CD4-positive, alpha-beta T cell (primary cell): ENCODE measurements at places on chromosomes 7 and 10.

GRCh38 chr10:114538181-114538906, 119.7 kb downstream of the ABLIM1 start:
- DNase-seq = peak; percentile 80

- no peak for DNase-seq
Measured at GRCh38 chr7:157323401-157323800, 13.4 kb upstream of the DNAJB6 start.

DNA sequence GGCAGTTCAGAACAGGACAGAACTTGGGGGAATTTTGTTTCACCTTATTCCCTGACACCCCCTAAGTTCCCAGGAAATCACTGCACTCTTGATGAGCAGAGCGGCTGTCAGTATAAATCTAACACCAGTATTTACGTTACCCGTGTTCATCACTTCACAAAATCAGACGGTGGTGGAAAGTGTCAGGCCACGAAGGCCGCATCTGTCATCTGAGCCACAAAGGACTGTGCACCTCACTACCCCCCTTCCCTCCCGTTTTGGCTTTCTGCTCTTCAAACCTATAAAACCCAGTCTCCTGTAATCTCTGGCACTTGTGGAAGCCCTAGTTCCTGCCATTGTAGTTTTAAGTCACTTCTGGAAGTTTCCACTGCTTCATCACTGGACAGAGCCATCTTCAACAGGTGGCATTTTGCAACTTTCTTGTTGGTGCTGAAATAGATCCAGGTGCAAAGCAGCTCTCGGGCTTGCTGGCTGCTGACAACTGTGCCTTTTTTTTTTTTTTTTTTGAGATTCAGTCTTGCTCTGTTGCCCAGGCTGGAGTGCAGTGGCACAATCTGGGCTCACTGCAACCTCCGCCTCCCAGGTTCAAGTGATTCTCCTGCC, 9.5 kb downstream of the ZFAND2A start:
- no peak for DNase-seq

- DNase-seq = no peak
Measured at GRCh38 chr10:80890146-80890545, 352.4 kb downstream of the SH2D4B start.

- DNase-seq = no peak
Measured at GRCh38 chr10:74645692-74646091, 180.7 kb upstream of the KAT6B start.

DNA sequence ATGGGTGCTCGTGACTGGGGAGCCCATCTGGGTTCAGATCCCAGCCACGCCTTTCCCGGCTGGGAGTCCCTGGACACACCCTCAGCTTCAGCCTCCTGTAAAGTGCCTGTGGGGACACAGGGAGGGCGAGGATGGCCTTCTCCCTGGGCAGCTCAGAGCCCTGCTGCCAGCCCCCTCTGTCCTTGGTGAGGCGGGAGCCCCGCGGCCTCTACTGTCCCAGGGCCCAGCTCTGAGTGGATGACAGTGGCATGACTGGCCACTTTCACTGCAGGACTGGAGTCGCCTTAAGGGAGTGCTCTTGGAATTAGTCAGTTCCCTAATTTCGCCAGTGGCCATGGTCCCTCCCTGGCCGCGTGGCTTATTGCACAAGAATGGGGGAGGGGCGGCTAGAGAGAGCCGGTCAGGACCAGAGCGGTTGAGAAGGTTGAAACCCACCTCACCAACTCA, 4.6 kb downstream of the BRI3 start:
- DNase-seq = peak; percentile 55

DNA sequence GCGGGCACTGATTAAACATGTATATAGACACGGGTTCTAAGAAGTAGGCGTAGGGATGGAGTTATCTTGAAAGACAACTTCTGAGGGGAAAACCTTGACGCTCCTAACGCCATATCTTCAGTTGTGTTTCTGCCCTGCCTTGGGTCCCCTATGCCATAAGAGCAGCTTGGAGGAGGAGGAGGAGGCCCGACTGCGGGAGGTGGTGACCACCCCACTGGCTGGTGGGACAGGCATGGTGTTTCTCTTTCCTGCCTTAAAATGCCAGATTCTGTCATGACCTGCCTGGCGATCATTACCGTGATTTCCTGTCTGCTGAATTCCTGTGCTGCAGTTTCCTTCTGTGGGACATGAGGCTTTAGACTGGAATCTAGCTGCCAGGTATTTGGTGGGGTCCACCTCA, 15.9 kb downstream of the ZNF783 start:
- DNase-seq = no peak

DNA sequence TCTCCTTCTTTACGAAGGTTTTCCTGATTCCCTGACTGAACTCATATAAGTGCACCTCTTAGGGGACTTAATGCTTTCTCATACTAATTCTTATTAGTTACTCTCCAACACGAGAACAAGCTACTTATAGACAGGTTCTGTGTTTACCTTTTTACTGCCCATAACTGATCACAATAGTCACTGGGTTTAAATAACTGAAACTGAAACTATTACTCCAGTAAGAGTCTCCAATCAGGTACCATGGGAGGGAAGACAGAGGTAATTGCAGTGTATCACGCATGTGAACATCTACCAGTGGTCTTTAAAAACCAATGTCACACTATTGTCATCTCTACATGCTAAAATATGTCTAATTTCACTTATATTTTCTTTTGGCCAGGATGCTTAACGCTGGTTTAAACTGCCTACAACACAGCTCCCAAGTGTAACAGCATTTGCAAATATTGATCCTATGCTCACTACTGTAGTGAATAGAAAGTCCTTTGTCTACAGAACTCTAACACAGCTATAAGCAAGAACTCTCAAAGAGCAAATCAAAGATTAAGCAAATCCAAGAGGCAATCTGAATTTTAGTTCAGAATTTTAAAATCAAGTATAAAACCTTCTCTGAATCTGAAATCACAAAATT, 3.6 kb downstream of the GDI2 start:
- DNase-seq = no peak

- no peak for DNase-seq
Measured at GRCh38 chr7:4013793-4014192, 668.3 kb upstream of the FOXK1 start.

DNA sequence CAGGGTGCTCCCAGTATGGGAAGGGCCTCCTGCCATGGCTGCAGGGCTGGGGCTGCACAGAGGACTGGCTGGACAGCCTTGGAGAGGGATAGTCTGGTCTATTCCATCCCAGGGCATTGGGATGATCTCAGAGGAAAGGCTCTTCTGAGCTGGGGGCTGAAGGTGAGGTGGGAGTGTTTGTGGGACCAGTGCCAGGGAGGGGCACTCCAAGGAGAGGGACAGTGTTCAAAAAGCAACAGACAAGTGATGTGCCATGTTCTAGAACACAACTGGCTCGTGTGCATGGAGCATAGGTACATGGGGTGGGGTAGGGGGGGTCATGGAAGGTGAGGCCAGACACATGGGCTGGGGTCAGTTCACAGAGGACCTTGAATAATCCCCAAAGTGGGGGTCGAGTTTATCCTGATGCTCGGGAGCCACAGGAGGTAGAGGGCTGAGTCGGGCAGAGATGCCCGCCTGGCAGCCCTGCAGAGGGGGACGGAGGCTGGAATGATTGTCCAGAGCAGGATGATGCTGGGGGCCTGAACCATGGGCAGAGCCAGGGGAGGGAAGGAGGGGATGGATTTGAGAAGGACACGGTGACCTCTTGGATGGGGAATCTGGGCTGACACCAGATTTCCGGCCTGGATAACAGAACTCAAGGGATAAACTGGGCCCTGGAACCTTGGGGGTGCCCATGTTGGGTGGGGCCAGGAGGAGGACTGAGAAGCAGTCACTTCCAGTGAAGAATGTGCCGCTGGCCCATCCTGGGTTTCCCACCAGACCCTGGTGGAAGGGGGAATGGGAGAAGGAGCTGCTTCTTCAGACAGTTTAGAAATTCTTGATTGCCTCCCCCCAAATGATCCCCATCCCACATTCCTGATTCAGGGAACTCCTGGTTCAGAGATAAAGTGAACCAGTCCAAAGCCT, 50.4 kb downstream of the NEURL1 start:
- DNase-seq = no peak
